ENCODE measurements at places on chromosomes 4 and X. TPM values are rescaled to one million over a fixed set of nuclear protein-coding genes. Genes with fewer than 3 reads are reported as not detected.

Gene STATH
- 11.9 TPM for polyA plus RNA-seq

Gene UGT2A1
- polyA plus RNA-seq = 0.21 TPM

Gene IL3RA
- polyA plus RNA-seq = 12.7 TPM

- no peaks in the 10 kb centered on the region for H3K27me3 ChIP-seq
- peak; percentile 78 for DNase-seq
- no peak overlapping the region for H3K4me3 ChIP-seq
- peaks cover 10% of the 10 kb centered on the region for H3K4me1 ChIP-seq
These were observed 72.9 kb upstream of the STIM2 start for GRCh38 chr4:26787461-26788340.

DNA sequence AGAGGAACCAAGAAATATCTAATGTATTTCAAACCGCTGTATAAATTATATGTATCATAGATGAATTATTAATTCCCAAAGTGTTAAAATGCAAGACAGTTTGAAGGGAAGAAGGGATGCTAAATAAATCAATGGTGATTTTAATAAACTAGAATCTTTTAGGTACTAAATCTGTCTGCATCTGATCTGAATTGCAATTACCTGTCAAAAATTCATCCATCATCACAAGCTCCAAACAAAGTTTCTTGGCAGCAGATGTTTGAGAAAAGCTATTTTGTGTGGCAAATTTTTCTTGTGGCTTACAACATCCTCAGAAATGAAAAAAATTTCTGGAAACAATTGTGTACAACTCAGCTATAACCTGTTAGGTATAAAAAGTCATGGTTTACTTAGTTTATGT is 816.0 kb upstream of the NDST4 start:
- no peak overlapping the region for H3K27ac ChIP-seq
- no peaks in the 10 kb centered on the region for H3K27me3 ChIP-seq
- DNase-seq = no peak
- H3K4me3 ChIP-seq = no peak overlapping the region
- no peaks in the 10 kb centered on the region for H3K4me1 ChIP-seq

Measured in thymus (tissue), 14 donors.